Stimulated activated naive B cell treated with anti-CD40 and anti-IgM and Interleukin-4, amounts not matched to agents 10 μg/mL and 1 μg/mL and 100 μg/mL, for 72 hours (primary cell): ENCODE measurements at places on chromosomes 4 and X.

DNA sequence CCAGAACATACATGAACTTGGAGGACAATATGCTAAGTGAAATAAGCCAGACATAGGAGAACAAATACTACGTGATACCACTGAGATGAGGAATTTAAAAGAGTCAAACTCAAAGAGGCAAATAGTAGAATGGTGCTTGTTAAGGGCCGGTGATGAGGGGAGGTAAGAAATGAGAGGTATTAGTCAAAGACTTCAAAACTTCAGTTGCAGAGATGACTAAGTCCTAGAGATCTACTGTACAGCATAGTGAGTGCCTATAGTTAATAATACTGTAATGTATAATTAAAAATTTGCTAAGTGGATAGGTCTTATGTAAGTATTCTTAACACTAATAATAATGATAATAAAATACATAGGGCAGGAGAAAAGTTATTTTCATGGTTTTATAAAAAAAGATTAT is 126.9 kb upstream of the VEGFC start:
- H3K4me3 ChIP-seq: no peak overlapping the region
- DNase-seq: no peak
- no peaks in the 10 kb centered on the region for H3K4me1 ChIP-seq
- H3K27ac ChIP-seq: no peak overlapping the region

DNA sequence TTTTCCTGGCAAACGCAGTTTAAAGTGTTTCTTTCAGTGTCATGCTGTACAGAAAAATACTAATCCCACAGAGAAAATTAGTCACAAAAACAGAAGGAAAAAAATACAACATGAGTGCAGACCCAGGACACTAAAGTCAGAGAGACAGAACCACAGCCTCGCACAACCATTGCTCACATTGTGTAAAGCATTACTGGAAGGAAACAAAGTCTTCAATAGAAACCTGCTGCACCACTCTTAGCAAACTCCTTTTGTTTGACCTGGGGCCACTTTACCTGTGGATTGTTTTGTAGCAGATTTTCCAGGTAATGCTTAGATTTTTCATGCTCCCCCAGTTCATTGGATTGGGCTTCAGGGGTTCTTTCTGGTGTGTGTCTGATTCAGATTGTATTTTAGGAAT is 131.8 kb upstream of the TMLHE start:
- no peaks in the 10 kb centered on the region for H3K4me1 ChIP-seq
- no peak for DNase-seq
- no peak overlapping the region for H3K27ac ChIP-seq
- H3K36me3 ChIP-seq: peaks cover 3% of the 10 kb centered on the region

- DNase-seq: no peak
- H3K36me3 ChIP-seq: no peaks in the 10 kb centered on the region
- no peak overlapping the region for H3K4me3 ChIP-seq
- H3K27ac ChIP-seq: no peak overlapping the region
- H3K27me3 ChIP-seq: peaks cover 42% of the 10 kb centered on the region
- peaks cover 2% of the 10 kb centered on the region for H3K4me1 ChIP-seq
Observed at GRCh38 chr4:140595065-140595464, 26.3 kb upstream of the UCP1 start.

DNA sequence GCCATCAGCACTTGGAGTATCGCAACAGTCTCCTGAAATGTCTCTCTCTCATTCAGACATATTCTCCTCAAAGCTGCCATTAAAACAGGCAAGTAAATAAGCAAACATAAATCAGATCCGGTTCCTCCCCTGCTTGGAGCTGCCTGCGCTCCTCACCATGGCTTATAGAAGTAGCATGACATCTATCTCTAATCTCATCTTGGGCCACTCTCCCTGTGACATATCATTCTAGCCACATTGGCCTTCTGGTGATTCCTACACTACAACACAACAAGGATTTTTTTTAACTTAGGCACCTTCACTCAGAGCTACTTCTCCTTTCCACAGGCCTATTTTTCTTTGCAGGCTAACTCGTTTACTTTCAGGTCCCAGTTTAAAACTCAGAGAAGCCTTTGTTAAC is 387.9 kb downstream of the ARHGAP24 start:
- no peaks in the 10 kb centered on the region for H3K27me3 ChIP-seq
- H3K4me3 ChIP-seq: no peak overlapping the region
- no peaks in the 10 kb centered on the region for H3K36me3 ChIP-seq

GRCh38 chrX:15804563-15804962 is 14.3 kb downstream of the ZRSR2 start:
- no peak for DNase-seq
- H3K36me3 ChIP-seq: peaks cover 6% of the 10 kb centered on the region
- peaks cover 6% of the 10 kb centered on the region for H3K4me1 ChIP-seq
- H3K4me3 ChIP-seq: no peak overlapping the region
- no peaks in the 10 kb centered on the region for H3K27me3 ChIP-seq

DNA sequence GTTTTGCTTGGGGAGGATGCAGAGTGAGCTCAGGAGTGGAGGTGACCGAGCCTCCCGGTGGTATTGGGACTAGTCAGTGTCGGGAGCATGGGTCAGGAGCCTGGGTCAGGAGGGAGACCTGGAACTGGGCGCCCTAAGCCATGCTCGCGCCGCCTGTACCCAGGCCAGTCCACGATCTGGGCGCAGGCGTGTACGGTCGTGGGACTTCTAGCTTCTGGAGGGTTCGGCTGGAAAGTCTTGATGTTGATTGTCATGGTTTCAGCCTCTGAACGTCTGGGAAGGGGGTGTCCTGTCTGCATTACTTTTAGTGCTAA is 244 bp downstream of the EIF2S3 start:
- no peak for DNase-seq
- H3K4me3 ChIP-seq: no peak overlapping the region
- H3K27ac ChIP-seq: no peak overlapping the region
- H3K4me1 ChIP-seq: peaks cover 1% of the 10 kb centered on the region
- H3K36me3 ChIP-seq: peaks cover 18% of the 10 kb centered on the region
- no peaks in the 10 kb centered on the region for H3K27me3 ChIP-seq

DNA sequence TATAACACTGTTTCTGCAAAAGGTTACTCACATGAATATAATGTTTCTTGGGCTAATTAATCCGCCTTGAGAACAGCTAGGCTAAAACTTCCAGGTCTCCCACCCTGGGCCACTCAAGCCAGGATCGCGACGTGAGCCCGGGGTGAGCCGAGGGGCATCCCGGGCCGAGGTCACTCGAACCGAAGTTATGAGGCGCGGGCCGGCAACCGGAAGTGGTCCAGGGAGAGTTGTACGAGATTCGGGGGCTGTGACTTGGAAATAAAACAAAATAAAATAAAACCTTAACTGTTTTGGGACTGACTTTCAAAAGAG is 317 bp downstream of the CMC4 start:
- DNase-seq: no peak
- peak overlapping the region; percentile 95 for H3K27ac ChIP-seq
- peaks cover 35% of the 10 kb centered on the region for H3K4me1 ChIP-seq
- H3K4me3 ChIP-seq: peak overlapping the region; percentile 85
- peaks cover 14% of the 10 kb centered on the region for H3K36me3 ChIP-seq

DNA sequence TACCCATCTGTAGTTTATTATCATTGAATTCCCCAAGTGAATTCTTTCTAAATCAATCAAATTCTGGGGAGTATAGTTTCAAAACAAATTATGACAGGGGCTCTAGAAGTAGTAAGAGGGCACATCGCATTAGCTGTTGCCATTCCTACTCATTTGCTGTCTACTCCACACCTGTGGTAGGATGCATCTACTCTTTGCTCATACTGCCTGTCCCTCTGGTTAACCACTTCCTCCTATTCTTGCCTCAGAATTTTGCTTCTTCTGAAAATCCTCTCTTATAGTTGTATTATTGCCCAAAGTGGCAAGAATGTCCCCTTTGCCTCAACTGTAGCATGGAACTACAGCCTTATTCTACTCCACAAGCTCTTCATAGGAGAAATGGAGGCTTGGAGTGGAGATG is 12.7 kb upstream of the DGKK start:
- no peak for DNase-seq
- H3K36me3 ChIP-seq: no peaks in the 10 kb centered on the region
- no peaks in the 10 kb centered on the region for H3K27me3 ChIP-seq

DNA sequence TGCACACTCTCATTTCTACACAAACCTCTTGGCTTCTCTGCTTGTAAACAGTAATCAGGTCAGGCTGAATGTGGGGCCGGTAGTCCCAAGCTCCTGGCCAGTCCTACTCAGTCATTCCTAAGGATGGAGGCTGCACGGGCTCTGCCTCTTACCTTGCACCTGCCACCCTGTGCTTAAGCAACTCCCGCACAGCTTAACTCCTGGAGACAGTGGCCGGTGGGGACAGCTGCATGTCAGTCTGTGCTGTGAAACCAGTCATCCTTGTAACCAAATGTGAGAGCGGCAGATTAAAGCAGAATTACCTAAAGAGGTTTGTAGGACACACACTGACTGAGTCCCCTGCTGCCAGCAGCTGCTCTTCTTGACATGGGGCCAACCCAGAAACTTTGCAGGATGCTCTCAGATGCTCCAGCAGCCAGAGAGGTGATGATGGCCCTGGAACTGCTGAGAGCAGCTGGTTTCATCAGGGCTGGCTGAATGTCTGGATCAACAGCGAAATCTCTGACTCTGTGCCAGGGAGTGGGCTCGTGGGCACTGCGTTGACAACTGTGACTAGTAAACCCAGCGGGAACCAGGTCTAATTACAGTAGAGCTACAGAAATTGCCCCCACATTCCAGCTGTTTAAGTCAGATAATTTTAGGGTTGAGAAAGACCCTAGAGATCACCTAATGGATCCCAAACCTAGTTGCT is 123.7 kb downstream of the ANAPC4 start:
- no peaks in the 10 kb centered on the region for H3K4me1 ChIP-seq
- no peak for DNase-seq
- H3K4me3 ChIP-seq: no peak overlapping the region
- H3K27ac ChIP-seq: no peak overlapping the region

- H3K27ac ChIP-seq: no peak overlapping the region
- H3K27me3 ChIP-seq: peaks cover 10% of the 10 kb centered on the region
- no peaks in the 10 kb centered on the region for H3K36me3 ChIP-seq
- H3K4me3 ChIP-seq: no peak overlapping the region
- no peak for DNase-seq
Observed at GRCh38 chr4:140046016-140046415, 108.0 kb downstream of the MAML3 start.

DNA sequence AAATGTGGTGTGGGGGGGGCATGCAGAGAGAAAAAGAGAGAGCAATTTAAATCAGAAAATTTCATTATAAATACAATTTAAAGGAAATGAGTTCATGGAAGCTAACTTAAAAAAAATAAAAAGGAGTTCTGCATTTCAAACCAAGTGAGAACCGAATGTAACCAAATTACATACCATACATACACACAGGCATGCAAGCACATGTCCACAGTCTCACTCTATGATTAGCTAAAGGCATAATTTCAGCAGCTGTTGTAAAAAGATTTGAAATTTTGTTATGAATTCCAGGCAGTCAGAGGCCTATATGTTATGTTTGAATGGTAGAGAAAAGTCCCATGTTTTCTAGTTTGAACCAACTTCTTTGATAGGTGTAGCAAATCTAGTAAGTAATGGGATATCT is 611.6 kb upstream of the ADGRL3 start:
- no peaks in the 10 kb centered on the region for H3K36me3 ChIP-seq
- no peak overlapping the region for H3K27ac ChIP-seq
- no peaks in the 10 kb centered on the region for H3K4me1 ChIP-seq

DNA sequence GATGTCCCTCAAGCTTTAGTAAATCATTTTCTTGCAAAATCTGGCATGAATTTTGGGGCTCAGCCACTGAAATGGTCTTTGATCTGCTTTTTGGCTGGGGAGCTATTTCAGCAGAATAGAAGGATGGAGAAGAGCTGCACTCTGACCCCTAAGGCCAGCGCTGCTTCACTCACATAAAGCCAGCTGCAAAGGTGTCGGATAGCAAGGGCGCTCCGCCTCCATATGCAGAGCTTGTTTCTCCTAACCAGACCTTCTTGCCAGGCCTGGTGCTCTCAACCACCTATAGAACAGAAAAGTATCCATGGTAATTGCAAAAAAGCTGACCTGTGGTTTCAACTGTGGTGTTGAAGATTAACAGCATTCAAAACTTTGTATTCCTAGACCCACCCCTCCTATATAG is 24.1 kb upstream of the COQ2 start:
- H3K27me3 ChIP-seq: no peaks in the 10 kb centered on the region
- H3K27ac ChIP-seq: no peak overlapping the region
- H3K36me3 ChIP-seq: peaks cover 8% of the 10 kb centered on the region
- DNase-seq: no peak

DNA sequence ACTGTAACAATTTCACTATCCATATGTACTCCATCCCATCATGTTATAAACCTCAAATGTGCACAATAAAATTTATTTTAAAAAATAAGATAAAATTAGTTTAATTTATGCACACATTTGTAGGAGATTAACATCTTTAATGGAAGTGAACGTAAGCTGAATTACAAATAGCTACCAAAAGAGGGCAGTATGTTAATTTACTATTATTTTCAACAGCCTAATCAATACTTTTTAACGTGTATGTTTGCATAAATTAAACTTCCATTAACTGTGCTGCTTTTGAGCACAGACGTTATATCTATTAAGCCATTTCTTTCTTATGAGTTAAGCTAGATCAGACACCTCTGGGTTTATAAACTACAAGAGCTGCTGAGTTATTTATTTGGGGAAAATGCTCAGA is 56.5 kb upstream of the PHKA2 start:
- H3K4me3 ChIP-seq: no peak overlapping the region
- no peak overlapping the region for H3K27ac ChIP-seq
- no peak for DNase-seq
- no peaks in the 10 kb centered on the region for H3K4me1 ChIP-seq

DNA sequence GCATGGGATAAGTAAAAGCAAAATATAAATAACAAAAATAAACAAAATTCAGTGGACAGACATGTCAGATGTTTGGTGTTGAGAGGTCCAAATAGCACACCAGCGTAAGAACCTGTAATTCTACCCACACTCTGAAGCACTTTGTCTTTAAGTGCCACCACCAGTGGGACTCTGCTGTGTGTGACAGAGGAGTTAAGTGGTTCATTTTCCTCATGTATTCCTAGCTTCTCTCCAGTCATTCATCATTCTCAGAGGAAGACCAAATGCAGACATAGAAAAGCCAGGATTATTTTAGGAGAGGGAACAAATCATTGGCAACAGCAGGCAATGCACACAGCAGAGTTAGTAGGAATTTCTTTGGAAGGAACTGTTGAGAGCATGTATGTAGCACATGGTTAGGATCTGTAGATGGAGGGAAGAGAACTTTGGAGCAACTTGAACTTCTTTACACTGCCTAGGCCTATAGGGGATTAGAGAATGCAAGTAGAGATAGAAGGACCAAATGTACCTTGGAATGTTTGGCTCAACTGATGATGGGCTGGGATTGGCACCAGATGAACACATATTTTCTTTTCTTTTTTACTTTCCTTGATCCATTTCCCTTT is 43.0 kb upstream of the ARHGAP24 start:
- H3K36me3 ChIP-seq: no peaks in the 10 kb centered on the region
- H3K4me1 ChIP-seq: peaks cover 3% of the 10 kb centered on the region
- no peak overlapping the region for H3K4me3 ChIP-seq
- no peak for DNase-seq
